Activated CD4-positive, CD25-positive, alpha-beta regulatory T cell treated with anti-CD3 and anti-CD28 coated beads, Interleukin-2, amount 50 U/mL, for 72 hours (primary cell): ENCODE measurements at places on chromosomes 1 and 21.

- DNase-seq: no peak
Observed at GRCh38 chr1:61640531-61641530, 84.1 kb downstream of the TM2D1 start.

DNA sequence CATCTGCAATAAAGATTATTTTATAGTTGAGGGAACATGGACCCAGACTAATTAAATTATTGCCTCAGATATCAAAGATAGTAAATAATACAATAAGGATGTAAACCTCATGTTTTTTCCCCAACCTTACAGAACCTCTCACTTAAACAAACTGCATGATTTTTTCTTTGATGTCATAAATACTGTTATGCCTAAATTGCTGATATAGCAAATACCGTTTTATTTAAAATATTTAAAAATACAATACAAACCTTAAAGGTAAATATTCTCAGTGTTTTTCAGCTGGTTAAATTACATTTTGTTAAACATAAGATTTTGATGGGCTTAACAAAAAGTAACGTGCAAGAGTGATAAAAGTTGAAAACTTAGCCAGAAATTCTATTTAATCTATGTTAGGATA lies 24.4 kb upstream of the RGS2 start:
- DNase-seq: no peak

DNA sequence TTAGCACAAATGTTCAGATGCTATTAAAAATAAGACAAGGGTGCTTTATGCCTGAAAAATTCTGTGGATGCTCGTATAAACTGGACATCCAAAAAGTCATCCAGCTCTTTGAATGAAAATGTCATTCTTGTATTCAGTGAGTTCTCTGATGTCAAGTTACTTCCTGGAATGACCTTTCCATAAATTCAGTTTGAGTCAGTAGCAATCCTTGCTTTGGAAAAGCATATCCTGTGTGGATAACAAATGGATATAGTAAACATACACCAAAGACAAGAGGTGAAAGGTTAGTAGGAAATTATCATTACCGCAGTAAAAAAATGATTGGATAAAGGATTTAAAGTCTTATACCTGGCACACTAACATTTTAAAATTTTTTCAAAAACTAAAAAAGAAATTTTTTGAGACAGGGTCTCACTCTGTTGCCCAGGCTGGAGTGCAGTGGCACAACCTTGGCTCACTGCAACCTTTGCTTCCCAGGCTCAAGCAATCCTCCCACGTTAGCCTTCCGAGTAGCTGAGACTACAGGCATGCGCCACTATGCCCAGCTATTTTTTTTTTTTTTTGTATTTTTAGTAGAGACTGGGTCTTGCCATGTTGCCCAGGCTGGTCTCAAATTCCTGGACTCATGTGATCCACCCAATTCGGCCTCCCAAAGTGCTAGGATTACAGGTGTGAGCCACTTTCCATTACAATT lies 10.8 kb upstream of the LAMC1 start:
- DNase-seq: no peak

GRCh38 chr1:94122201-94122970 lies 1.4 kb upstream of the ABCA4 start:
- no peak for DNase-seq

DNA sequence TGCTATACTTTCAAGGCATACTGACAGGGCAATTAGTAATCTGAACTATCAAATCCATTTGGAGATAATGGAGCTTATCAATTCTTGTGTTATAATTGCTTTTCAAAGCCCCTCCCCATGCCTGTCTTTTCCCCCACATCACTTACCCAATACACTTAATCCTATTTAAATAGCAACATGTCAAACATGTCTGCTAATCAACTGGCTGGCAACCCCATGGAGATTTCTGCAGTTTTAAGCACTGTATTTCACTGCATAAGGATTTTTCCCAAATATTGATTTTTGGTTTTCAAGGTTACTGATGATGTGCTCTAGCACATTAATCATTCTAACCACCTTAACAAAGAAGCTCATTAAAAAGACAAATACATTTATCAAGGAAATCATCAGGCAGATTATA lies 800.3 kb downstream of the PLA2G4A start:
- no peak for DNase-seq

GRCh38 chr21:15195768-15196167 lies 131.0 kb upstream of the NRIP1 start:
- no peak for DNase-seq

- DNase-seq: no peak
Observed at GRCh38 chr1:51839094-51839493, 39.4 kb downstream of the NRDC start.

DNA sequence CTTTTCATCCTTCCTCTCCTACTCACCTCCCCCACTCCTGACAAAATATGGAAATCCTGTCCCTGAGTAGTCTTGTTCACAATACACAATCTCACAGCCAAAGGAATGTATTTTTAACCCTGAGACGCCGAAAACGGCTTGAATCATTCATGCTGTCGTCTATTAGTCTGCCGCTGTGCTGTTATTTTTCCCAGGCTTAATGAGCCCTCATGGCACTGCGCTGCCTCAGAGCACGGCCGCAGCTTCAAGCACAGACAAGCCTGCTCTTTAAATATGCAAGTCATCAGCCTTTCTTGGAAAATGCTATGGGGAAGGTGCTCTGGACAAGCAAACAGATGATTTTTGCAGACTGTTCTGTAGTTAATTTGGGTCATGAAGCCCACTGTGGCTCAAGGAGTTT lies 302.7 kb downstream of the DISC1 start:
- no peak for DNase-seq
